Liver (tissue), 10 donors: ENCODE measurements at places on chromosomes 5 and 9. TPM values are rescaled to one million over a fixed set of nuclear protein-coding genes. Genes with fewer than 3 reads are reported as not detected.

BTF3 gene
- 97.5 TPM for total RNA-seq

HMGCS1 gene
- 429 TPM for total RNA-seq

SLC45A2 gene
- not detected for total RNA-seq

ADCY2 gene
- not detected for total RNA-seq

PCDHB10 gene
- total RNA-seq, result 0.17 TPM

FBXO4 gene
- 8.8 TPM for total RNA-seq

DNA sequence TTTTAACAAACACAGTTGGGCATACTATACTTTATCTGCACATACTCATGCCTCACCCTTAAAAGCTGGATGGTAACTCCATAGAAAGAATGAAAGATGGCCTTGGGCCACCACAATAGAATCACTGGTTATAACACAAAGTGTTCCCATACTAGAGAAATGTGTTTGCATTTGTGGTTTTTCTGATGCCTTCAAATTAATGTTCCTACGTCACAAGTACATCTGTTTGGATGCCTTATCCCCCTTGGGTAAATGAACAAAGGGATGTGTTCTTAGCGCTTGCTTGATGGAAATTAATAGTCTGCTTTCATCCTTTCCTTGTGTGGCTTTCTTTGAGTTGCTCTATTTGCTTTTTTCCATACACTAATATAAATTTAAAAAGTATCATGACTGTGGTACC lies 291.1 kb upstream of the PDE4D start:
- H3K4me1 ChIP-seq, result no peaks in the 10 kb centered on the region
- H3K27ac ChIP-seq, result no peak overlapping the region
- DNase-seq, result no peak
- no peaks in the 10 kb centered on the region for H3K27me3 ChIP-seq
- no peaks in the 10 kb centered on the region for H3K36me3 ChIP-seq

DNA sequence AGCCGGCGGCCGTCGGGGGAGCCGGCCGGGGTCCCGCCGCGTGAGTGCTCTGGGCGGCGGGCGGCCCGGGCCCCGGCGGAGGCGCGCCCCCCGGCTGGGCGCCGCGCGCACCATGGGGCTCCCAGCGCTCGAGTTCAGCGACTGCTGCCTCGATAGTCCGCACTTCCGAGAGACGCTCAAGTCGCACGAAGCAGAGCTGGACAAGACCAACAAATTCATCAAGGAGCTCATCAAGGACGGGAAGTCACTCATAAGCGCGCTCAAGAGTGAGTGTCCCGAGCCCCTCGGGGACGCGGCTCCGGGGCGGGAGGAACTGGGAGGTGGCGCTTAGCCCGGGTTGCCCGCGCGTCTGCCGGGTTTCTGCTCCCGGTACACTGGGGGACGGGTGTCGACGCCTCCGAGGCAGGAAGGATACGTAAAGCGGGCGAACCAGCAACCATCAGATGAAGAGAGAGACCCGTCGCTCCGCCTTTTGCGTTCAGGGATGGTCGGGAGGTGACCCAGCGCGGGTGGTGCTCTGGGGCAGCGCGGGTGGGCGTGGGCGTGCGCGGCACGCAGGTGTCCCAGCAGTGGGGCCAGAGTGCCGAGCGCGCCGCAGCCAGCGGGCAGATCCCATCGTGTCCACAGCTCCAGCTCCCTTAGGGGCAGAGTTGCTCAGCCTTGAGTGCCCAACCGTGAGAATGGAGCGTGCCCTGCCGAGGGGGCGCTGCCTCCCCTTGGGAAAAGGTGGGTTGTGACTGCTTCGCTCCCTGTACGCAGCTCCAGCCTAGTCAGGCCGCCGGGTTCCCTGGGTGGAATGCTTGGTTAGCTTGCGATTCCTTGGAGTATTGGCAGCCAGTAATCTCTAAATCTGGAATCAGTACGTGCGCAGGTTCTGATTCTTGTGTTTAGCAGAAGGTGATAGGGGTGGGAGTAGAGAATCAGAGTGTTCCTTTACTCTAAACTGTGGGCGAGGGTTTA lies 753 bp downstream of the ARHGAP26 start:
- H3K4me3 ChIP-seq, result peak overlapping the region; percentile 75
- H3K27ac ChIP-seq, result peak overlapping the region; percentile 87
- peaks cover 24% of the 10 kb centered on the region for H3K4me1 ChIP-seq
- peak; percentile 57 for DNase-seq

- no peaks in the 10 kb centered on the region for H3K27me3 ChIP-seq
- H3K27ac ChIP-seq, result no peak overlapping the region
- H3K36me3 ChIP-seq, result no peaks in the 10 kb centered on the region
These were observed 942 bp upstream of the NRG2 start for GRCh38 chr5:140044041-140044440.
